ENCODE measurements at places on chromosomes 11 and 22.

GRCh38 chr11:95711162-95711944 lies 78.2 kb downstream of the FAM76B start:
- no peak for DNase-seq

DNA sequence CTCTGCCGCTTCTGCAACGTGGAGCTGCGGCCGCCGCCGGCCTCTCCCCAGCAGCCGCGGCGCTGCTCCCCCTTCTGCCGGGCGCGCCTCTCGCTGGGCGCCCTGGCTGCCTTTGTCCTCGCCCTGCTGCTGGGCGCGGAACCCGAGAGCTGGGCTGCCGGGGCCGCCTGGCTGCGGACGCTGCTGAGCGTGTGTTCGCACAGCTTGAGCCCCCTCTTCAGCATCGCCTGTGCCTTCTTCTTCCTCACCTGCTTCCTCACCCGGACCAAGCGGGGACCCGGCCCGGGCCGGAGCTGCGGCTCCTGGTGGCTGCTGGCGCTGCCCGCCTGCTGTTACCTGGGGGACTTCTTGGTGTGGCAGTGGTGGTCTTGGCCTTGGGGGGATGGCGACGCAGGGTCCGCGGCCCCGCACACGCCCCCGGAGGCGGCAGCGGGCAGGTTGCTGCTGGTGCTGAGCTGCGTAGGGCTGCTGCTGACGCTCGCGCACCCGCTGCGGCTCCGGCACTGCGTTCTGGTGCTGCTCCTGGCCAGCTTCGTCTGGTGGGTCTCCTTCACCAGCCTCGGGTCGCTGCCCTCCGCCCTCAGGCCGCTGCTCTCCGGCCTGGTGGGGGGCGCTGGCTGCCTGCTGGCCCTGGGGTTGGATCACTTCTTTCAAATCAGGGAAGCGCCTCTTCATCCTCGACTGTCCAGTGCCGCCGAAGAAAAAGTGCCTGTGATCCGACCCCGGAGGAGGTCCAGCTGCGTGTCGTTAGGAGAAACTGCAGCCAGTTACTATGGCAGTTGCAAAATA lies 816 bp downstream of the PDE3B start:
- DNase-seq: no peak

DNA sequence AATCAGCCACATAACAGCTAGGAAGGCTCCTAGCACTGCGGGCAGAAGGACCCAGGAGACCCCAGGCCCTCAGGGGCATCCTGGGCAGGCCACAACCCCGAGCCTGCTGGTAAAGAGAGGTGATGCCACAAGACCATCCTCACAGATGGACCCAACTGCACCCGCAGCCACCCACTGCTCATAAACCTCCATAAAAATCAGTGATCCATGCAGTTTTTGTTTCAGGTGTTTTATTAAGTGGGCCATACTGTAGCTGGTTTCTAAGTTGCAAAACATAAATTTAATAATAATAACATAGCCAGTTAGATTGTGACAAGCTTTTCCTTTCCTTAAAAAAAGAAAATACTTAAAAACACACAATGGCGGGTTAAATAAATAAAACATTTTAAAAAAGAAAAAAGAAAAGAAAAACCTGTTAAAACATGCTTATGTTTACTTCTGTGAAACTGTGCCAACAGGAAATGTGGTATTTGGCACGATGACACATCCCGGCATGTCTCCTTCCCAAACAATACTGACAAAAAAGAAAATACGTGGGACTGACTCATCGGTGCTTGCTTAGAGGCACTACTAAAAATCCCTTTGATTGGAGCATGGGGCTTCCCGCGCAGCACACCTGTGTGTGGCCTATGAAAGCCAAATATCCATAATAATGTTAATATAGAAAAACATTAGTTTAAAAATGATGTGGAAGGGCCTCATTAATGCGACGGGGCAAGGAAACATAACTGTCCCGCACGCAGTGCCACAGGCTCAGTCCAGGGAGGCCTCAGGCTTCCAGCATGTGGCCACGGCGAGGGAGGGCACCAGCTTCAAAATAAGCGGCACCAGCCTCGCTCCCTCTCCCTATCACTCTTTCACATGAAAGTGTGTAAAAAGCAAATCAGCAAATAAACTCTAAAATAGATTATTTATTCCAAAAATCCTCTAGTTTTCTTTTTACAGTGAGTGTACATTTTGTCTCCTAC lies 47.5 kb upstream of the SCUBE2 start:
- DNase-seq: peak; percentile 48

- no peak for DNase-seq
Measured at GRCh38 chr11:76641905-76642304, 28.6 kb downstream of the LRRC32 start.

- peak; percentile 25 for DNase-seq
Measured at GRCh38 chr11:19905280-19905853, 192.7 kb downstream of the NAV2 start.

GRCh38 chr22:30864441-30865420 lies 103.8 kb downstream of the MORC2 start:
- DNase-seq: no peak

DNA sequence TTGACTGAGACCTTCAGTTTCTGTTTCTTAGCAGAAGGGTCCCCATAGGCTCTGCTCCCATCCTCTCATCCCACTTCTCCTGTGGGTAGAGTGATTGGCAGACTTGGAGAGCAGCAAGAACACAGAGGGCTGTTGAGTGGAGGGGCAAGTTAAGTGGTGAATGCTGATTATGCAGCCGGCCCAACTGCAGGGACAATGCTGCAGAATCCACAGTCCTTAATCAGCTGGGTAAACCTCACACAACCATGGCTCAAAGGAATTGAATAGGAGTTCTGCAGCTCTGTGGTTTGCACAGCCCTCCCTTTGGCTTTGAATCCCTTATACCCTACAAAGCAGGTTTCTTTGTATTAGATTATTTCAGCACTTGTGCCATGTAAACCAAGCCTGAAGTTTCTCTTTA lies 161.1 kb downstream of the NAV2 start:
- DNase-seq: no peak

GRCh38 chr11:81869351-81870065 lies 864.2 kb downstream of the FAM181B start:
- no peak for DNase-seq

DNA sequence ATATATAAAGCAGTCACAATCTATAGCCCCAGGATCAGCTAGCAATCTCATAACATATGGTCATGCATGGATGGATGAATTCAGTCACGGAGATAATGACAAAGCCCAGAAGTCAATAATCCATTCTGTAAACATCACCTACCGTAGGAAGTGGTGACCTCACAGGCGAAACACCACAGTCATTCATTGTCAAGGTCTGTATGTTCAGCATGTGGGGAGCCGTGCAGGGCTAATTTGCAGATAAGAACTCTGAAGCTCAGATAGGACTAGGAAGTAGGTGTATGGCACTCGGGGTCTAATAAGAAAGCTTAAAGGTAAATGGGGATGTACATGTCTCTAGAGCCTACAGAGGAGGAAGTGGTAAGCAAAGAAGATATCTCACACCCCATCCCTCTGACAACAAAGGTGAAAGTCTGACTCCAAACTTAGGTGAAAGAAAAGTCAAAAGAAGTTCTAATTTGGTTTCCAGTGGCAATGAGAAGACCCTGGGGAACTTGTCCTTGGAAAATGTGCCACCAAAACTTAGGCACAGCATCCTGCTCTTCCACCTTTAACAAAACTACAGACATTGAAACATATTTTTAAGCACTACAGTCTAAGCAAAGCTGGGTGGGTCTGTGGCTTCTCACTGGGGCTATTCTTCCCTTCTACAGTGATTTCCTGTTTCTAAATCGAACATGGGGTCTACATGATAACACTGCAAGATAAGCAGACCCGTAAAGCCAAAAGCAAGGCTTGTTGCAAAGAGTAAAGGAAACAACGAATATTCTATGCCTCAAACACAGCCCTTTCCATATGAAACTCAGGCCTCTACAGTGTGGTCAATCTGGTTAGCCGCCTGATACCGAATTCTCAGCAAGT lies 5.2 kb downstream of the CRTAM start:
- DNase-seq: peak; percentile 11

DNA sequence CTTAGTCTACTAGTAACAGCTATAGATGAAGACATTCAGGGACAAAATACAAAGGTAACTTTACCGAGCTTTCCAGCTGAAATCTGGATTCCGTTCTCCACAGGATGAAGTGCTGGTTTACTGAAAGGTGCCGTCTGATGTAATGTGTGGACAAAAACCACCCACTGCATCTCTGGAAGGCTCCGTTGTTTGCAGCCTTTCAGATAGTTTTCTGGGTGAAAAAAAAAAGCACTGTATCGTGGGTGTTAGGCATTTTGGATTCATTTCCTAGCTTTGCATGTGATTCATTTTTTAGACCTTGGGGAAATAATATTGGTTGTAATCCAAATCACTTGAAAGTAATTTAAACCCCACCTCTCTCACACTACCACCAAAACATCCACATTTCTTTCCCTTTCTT lies 10.4 kb downstream of the JAM3 start:
- no peak for DNase-seq

- DNase-seq: no peak
Measured at GRCh38 chr11:102438311-102439062, 14.1 kb downstream of the TMEM123 start.

DNA sequence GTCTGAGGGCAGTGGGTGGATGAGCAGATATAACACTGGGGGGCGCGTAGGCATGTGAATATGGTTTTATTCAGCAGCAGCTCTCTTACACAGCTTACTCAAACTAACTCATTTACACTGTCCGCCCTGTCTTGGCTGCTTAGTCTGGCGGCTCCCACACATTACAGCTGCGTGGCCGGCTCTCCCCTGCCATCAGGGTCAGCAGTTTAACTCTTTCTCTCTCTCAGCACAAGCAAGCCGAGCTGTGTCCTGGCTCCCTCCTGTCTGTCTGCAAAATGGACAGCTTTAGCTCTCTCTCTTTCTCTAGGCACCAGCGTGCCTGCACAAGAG lies 1310.1 kb upstream of the RAG2 start:
- no peak for DNase-seq

DNA sequence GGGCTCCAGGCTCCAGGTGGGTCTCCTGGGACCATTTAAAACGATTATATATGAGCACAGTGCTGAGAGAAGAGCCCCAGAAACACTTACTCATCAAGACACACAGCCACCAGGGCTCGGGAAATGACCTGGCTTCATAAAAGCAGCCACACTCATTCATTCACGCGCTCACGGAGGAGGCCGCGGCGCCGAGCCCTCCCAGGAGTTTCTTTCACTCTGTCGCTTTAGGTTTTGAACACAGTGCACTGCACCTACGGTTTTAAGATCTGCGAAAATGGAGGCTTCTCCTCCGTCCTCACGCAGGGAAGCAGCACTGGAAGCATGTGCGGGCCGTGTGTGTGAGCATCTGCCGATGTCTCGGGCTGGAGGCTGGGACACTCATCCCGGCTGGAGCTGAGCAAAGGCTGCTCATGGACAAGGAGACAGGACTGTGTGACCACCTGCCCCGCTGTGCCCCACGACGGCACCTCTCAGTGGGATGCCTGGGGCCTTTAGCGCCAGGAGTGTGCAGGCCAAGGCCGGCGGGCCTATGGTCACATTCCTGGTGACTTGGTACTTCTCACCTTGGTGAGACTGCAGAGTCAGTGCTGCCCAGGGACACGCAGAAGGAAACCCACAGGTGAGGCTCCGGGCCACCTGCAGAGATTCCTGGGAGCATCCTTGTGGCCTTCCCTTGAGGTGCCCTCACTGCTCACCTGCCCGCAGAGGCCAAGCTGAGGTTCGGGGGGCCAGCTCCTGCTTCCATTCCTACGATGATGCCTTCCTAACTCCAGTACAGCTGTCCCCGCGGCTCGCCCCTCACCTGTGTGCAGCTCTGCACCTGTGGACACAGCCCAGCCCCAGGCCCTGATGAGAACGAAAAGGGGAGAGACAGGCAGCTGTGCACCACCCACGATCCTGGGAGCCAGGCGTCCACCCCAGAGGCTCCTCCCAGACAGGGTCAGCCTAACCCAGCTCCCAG lies 872.0 kb downstream of the BRD1 start:
- DNase-seq: no peak

GRCh38 chr11:46285594-46286033 lies 8.2 kb downstream of the CREB3L1 start:
- DNase-seq: no peak

DNA sequence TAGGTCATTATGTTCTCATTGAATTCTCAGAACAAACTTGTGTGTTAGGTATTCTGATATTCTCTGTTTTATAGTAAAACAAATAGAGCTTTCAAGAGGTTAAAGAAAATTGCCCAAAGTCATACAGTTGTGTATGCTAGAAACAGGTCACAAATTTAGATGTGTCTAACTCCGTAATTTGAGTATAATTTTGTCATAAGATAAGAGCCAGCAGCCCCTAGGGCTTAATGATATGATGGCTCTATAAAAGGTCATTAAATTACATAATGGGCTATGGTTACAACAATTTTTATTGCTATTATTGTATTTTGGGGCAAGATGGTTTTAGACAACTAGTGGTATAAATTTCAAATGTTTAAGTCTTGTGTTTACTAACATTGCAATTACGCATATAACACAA lies 701.9 kb downstream of the LUZP2 start:
- no peak for DNase-seq

GRCh38 chr11:270451-271318 lies 7.5 kb upstream of the NLRP6 start:
- DNase-seq: no peak

DNA sequence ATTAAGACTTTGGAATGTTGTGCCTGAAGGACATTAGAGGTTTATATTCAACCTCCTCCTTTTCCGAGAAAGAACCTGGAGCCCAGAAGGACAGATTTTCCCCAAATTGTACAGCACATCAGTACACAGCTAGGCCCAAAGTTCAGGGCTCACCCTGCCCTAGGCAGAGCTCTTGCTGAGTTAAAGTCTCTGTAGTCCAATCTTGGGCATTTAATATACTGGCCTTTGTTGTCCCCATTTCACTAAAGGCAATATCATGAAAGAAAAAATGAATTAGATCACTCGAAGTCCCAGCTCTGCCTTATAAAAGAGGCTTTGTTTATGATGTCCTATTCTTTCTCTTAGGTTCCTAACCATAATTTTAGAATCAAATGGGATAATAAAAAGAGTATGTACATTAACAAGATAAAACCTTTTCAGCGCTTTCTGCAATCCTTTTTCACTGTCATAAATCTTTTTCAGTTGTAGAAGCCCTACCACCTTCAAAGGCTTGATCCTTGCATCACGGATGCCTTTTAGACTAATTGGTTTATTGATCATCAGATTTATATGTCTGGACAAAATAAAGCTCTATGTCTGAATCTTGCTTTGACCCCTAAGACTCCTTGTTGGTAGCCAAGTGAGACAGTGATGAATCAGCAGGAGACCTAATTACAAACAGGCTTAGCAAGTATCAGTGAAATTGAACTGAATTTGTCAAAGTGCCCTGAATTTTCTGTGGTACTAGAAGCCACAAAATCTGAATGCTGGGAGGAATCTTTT lies 39.8 kb downstream of the RELT start:
- DNase-seq: no peak

GRCh38 chr11:93225662-93226061 lies 27.9 kb upstream of the SLC36A4 start:
- peak; percentile 25 for DNase-seq
